ENCODE measurements at places on chromosomes 7 and 10.

GRCh38 chr10:26355241-26355640, 82.9 kb upstream of the APBB1IP start:
- H3K27me3 ChIP-seq, result no peaks in the 10 kb centered on the region
- peaks cover 13% of the 10 kb centered on the region for H3K4me1 ChIP-seq
- no peaks in the 10 kb centered on the region for H3K36me3 ChIP-seq
- H3K27ac ChIP-seq, result no peak overlapping the region
- no peak for DNase-seq
- H3K4me3 ChIP-seq, result no peak overlapping the region

GRCh38 chr7:113071465-113071864, 15.2 kb downstream of the GPR85 start:
- H3K36me3 ChIP-seq, result no peaks in the 10 kb centered on the region
- no peaks in the 10 kb centered on the region for H3K4me1 ChIP-seq
- DNase-seq, result no peak
- no peak overlapping the region for H3K27ac ChIP-seq
- H3K27me3 ChIP-seq, result peaks cover 8% of the 10 kb centered on the region

DNA sequence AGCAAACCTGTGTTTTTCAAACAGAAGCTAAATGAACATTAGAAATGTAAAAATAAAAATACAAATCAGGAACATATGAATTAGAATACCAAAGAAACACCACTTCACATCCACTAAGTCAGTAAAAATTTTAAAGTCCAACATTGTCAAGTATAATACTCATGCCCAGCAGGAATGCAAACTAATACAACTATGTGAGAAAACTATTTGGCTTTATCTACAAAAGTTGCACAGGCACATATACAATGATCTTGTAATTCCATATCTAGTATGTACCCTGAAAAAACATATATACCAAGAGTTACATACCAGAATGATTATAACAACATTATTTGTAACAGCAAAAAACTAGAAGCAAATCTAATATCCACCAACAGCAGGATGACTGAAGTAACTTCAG, 91.1 kb downstream of the RNF32 start:
- H3K4me3 ChIP-seq, result no peak overlapping the region
- H3K27ac ChIP-seq, result no peak overlapping the region
- H3K4me1 ChIP-seq, result no peaks in the 10 kb centered on the region
- no peak for DNase-seq
- peaks cover 59% of the 10 kb centered on the region for H3K36me3 ChIP-seq

- no peak overlapping the region for H3K4me3 ChIP-seq
- H3K36me3 ChIP-seq, result no peaks in the 10 kb centered on the region
- H3K27ac ChIP-seq, result no peak overlapping the region
- peaks cover 15% of the 10 kb centered on the region for H3K4me1 ChIP-seq
- no peaks in the 10 kb centered on the region for H3K27me3 ChIP-seq
These were observed 33.8 kb downstream of the NOLC1 start for GRCh38 chr10:102185811-102186527.

GRCh38 chr10:127278001-127278400, 81.6 kb upstream of the INSYN2A start:
- H3K36me3 ChIP-seq, result no peaks in the 10 kb centered on the region
- no peak for DNase-seq
- no peak overlapping the region for H3K27ac ChIP-seq

GRCh38 chr7:94698275-94698674, 42.3 kb upstream of the SGCE start:
- H3K27me3 ChIP-seq, result peaks cover 7% of the 10 kb centered on the region
- H3K4me3 ChIP-seq, result no peak overlapping the region
- H3K36me3 ChIP-seq, result no peaks in the 10 kb centered on the region
- H3K4me1 ChIP-seq, result no peaks in the 10 kb centered on the region

GRCh38 chr10:117399341-117400196, 24.3 kb upstream of the PDZD8 start:
- H3K27me3 ChIP-seq, result peaks cover 7% of the 10 kb centered on the region
- no peaks in the 10 kb centered on the region for H3K4me1 ChIP-seq
- H3K27ac ChIP-seq, result no peak overlapping the region
- H3K4me3 ChIP-seq, result no peak overlapping the region

- H3K36me3 ChIP-seq, result no peaks in the 10 kb centered on the region
- no peak for DNase-seq
- peaks cover 3% of the 10 kb centered on the region for H3K27me3 ChIP-seq
- no peak overlapping the region for H3K27ac ChIP-seq
- H3K4me1 ChIP-seq, result peaks cover 53% of the 10 kb centered on the region
- H3K4me3 ChIP-seq, result no peak overlapping the region
These were observed 73.0 kb downstream of the ATXN7L1 start for GRCh38 chr7:105803429-105803736.

GRCh38 chr7:40883826-40884225, 749.0 kb downstream of the SUGCT start:
- H3K4me1 ChIP-seq, result no peaks in the 10 kb centered on the region
- H3K27me3 ChIP-seq, result no peaks in the 10 kb centered on the region
- H3K4me3 ChIP-seq, result no peak overlapping the region
- DNase-seq, result no peak

- H3K4me1 ChIP-seq, result no peaks in the 10 kb centered on the region
- H3K4me3 ChIP-seq, result no peak overlapping the region
- peaks cover 9% of the 10 kb centered on the region for H3K27me3 ChIP-seq
These were observed 212.7 kb upstream of the MKI67 start for GRCh38 chr10:128338951-128339350.

DNA sequence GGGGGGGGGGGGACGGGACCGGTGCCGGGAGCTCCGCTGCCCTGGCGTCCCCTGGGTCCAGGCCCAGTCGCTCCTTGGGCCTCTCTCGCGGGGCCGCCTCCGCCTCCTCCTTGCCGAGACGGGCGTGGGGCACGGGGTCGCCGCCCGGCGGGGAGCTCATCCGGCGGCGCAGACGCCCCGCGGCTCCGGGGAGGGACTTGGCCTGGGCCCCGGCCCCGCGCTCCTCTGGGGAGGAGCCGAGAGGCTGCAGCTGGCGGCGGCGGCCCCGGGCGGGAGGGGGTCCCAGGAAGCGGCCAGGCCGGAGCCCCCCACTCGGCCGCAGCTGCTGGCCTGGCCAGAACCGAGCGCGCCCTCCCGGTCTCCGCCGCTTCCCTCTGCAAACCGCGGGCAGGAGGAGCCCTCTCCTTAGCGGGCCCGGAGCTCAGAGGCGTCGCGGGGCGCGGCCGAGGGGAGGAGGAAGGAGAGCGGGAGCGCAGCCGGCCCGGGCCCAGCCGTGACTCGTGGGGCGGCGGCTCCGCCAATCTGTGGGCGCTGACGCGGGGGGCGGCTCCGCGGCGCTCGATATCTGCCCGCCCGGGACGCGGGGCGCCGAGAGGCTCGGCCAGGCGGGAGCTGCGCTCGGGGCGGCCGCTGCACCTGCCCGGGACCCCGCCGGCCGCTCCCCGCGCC, at the start of gene FAM20C:
Gene FAM20C, plus strand, starts transcription at position 591 of the 669 bp plus-strand sequence. CDS start 629 bp downstream, outside the sequence.
- DNase-seq, result peak; percentile 26
- peak within 1 kb of the TSS; percentile 69 for H3K4me3 ChIP-seq
- H3K36me3 ChIP-seq, result no peaks in the 10 kb centered on the region
- peaks cover 44% of the 10 kb centered on the region for H3K27me3 ChIP-seq
- H3K27ac ChIP-seq, result no peak within 1 kb of the TSS

GRCh38 chr10:4359003-4359402, 467.0 kb upstream of the AKR1E2 start:
- DNase-seq, result no peak
- no peak overlapping the region for H3K4me3 ChIP-seq
- H3K4me1 ChIP-seq, result no peaks in the 10 kb centered on the region
- H3K36me3 ChIP-seq, result no peaks in the 10 kb centered on the region
- H3K27ac ChIP-seq, result no peak overlapping the region
- H3K27me3 ChIP-seq, result peaks cover 10% of the 10 kb centered on the region

DNA sequence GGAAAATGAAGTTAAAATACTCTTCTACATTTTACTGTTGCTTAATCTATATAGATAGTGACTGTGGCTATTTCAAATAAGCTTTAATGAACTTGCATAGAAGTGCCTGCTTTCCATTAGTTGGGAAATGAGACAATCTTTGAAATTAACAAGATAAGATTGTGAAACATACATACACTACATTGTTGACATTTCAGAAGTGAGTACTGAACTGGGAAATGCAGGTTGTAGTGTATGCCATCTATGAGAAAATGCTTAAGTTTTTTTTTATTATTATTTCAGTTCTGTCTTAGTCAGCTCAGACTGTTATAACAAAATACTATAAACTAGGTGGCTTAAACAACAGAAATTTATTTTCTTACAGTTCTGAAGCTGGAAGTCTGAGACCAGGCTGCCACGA, 49.6 kb upstream of the CSTF2T start:
- DNase-seq, result no peak
- no peak overlapping the region for H3K4me3 ChIP-seq
- no peaks in the 10 kb centered on the region for H3K4me1 ChIP-seq
- H3K36me3 ChIP-seq, result no peaks in the 10 kb centered on the region
- no peak overlapping the region for H3K27ac ChIP-seq

DNA sequence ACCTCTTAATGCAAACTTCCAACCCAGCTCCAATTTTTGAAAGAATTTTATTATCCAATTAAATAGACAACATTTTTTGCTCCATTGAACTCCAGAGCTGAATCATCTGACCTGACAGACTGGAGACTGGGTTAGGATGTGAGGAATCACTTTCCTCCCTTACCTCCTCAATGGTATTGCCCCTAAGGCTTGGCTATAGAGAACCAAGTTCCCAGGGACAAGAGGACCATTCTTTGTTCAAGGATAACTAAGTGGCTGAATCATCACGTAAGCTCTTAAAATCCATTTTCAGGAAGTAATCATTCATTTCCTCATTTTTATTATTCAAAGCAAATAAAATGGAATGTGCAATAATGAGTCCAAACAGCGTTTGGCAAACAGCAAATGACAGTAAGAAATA, 335.1 kb downstream of the GATA3 start:
- H3K4me3 ChIP-seq, result no peak overlapping the region
- no peak overlapping the region for H3K27ac ChIP-seq
- peaks cover 2% of the 10 kb centered on the region for H3K27me3 ChIP-seq
- no peak for DNase-seq

DNA sequence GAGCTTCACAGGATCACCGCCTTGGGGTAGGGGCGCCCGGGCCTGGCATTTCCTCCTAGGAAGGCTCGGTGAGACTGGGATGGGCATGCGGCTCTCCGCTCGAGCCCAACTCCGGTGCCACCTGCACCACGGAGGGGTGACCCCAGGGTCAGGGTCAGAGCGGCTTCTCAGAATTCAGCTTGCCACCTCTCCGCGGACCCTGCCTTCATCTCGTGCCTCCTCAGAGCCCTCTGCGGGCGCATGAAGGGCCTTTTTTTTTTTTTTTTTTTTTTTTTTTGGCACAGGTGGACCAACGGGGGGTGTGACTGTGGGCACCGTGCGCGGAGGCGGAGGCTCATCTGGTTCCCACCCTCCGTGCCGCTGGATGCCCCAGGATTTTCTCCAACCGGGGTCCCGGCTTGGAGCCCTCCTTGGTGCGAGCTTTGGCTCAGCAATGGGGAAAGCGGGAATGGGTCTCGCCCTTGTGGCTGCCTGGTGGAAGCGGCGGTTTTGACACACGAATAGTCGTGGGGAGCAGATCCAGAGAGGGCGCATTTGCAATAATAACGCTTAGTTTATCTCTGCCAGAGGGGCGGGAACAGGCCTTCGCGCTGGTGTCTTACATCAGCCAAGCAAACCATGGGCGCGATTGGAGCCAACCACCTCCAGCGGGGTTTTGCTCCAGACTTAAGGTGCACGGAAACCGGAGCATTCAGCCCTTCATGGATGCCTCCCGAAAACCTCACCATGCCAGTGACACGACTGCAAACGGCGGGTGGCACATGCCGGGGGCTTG, 5.0 kb upstream of the TNRC18 start:
- DNase-seq, result no peak
- peaks cover 34% of the 10 kb centered on the region for H3K4me1 ChIP-seq
- H3K36me3 ChIP-seq, result peaks cover 4% of the 10 kb centered on the region
- H3K27ac ChIP-seq, result no peak overlapping the region
- H3K27me3 ChIP-seq, result peaks cover 66% of the 10 kb centered on the region
- H3K4me3 ChIP-seq, result no peak overlapping the region

DNA sequence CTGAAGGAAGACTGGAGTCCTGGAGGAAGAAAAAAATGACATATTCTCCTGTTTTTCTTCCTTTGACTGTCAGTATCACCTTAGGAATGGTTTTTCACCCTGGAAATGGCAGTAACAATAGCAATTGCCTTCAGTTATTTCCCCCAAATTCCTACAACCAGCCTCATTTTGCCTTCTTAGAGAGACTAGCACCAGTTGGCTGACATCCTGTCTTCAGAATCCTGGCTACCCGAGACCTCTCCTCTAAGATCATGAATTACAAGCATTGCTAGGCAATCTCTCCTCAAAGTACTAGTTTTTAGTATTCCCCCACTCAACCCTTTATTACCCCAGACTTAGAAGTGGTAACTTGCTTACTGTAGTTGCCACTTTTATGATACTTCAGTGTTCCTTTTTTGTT, 53.4 kb downstream of the TAS2R16 start:
- H3K4me3 ChIP-seq, result no peak overlapping the region
- no peak overlapping the region for H3K27ac ChIP-seq
- no peaks in the 10 kb centered on the region for H3K27me3 ChIP-seq
- DNase-seq, result no peak
- no peaks in the 10 kb centered on the region for H3K36me3 ChIP-seq
- no peaks in the 10 kb centered on the region for H3K4me1 ChIP-seq

DNA sequence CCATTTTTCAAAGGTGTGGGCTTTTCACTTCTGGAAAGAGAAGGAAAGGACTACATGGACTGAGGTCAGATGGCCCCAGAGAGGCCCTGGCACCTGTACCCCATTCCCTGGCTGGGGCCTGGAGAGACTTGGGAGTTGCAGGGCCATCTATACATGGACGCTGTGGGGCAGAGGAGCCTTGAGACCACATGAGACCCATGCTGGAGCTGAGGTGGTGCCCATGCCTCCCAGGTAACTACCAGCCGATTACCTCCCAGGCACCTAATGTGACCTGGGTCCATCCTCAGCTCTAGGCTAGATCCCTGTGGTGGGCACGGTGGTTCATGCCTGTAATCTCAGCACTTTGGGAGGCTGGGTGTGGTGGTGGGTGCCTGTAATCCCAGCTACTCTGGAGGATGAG, 81.3 kb downstream of the GPR26 start:
- H3K27me3 ChIP-seq, result no peaks in the 10 kb centered on the region
- no peak overlapping the region for H3K4me3 ChIP-seq
- no peaks in the 10 kb centered on the region for H3K36me3 ChIP-seq
- DNase-seq, result no peak
- no peaks in the 10 kb centered on the region for H3K4me1 ChIP-seq
- H3K27ac ChIP-seq, result no peak overlapping the region

- peaks cover 40% of the 10 kb centered on the region for H3K4me1 ChIP-seq
- H3K27ac ChIP-seq, result peak overlapping the region; percentile 81
- DNase-seq, result peak; percentile 45
These were observed 117.6 kb downstream of the GALNT11 start for GRCh38 chr7:152142976-152143595.

DNA sequence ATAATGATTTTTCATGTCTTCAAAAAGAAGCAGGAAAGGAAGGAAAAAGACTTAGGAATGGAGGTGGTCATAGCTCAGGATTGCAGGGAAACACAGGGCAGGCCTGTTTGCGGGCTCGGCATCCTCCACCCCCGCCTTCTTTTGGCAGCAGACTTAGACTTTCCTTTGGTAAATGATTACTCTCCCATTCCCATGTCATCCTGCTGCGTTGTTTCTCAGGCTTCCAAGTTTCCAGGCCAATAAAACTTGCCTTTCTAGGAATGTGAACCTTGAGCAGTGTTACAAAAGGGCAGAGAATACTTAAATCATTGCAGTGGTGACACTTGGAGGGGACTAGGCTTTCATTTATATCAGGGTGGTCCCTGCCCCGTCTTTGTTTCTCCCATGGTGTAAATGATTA, 34.0 kb upstream of the DGKB start:
- no peak for DNase-seq
- no peaks in the 10 kb centered on the region for H3K27me3 ChIP-seq
- no peaks in the 10 kb centered on the region for H3K36me3 ChIP-seq
- no peak overlapping the region for H3K27ac ChIP-seq
